ENCODE measurements at places on chromosomes 6 and 20.
A peak's percentile ranks its signal among the peaks of the same experiment; 100 is the strongest.

DNA sequence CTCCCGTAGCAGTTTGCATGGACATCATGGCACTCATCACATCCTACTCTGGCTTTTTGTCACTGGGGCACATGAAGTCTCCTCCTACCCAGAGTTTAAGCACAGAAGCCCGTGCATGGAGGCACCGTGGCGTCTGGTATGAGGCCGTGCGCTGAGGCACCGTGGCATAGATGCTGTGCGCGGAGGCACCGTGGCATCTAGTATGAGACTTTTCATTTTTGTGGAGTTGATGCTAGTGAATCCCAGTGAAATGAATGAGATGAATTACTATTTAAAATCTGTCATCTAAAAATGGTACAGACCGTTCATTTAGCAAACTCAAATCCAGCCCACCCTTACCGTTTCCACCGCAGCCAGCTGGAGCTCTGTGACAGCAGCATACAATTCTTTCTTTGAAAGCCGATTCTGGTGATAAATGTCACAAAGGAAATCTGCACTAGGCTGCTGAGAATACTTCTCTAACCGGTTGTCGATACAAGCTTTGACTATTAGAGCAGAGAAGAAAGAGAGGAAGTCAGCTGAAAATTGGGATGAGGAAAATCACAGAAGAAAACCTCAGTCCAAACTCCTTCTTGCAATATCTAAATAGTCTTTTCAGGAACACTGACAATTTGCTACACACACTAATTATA, 11.3 kb downstream of the CYP24A1 start:
- no peak for DNase-seq

GRCh38 chr6:104434519-104434918, 425.2 kb downstream of the HACE1 start:
- no peak for DNase-seq

GRCh38 chr6:126176282-126176681, 163.6 kb upstream of the CENPW start:
- DNase-seq: peak; percentile 35

- DNase-seq: no peak
These were observed 264.8 kb downstream of the THBS2 start for GRCh38 chr6:168988801-168989200.

DNA sequence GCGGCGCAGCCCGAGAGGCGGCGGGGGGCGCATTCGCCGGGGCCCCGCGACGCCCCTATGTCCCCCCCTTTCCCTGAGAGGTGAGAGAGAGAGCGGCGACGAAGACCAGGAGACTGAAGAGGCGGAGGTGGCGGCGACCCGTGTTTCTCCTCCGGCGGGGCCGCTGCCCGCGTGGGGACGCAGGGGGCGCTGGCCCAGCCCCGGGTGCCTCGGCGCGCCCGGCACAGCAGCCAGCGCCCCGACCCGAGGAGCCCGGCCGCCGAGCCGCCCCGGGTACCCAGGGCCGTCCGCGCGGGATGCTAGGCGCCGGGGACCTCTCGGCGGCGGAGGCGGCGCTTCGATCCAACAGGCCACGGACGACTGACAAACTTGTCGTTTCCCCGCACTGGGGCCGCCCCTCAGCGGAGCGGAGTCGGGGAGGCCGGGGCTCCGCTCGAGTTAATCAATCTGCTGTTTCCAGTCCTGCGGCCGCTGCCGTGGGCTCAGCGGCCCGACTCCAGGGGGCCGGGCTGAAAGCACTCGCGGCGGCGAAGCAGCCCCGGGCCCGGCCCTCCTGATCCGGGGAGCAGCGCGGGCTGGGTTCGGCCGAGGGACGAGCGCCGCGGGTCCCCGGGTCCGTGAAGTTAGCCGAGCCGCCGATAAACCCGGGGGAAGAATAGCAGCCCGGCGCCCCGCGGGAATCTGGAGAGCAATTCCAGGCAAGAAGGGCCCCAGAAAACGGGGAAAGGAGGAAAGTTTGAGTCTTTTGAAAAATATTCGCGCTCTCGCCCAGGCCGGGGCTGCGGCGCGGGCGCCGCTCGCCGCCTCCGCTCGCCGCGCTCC, 631 bp downstream of the MDGA1 start:
- no peak for DNase-seq
